ENCODE measurements at places on chromosomes 11 and 22. TPM values are rescaled to one million over a fixed set of nuclear protein-coding genes. Genes with fewer than 3 reads are reported as not detected.
A peak's percentile ranks its signal among the peaks of the same experiment; 100 is the strongest.

- peak; percentile 46 for DNase-seq
Measured at GRCh38 chr22:19713650-19714311, 522 bp upstream of the SEPTIN5 start.

DNA sequence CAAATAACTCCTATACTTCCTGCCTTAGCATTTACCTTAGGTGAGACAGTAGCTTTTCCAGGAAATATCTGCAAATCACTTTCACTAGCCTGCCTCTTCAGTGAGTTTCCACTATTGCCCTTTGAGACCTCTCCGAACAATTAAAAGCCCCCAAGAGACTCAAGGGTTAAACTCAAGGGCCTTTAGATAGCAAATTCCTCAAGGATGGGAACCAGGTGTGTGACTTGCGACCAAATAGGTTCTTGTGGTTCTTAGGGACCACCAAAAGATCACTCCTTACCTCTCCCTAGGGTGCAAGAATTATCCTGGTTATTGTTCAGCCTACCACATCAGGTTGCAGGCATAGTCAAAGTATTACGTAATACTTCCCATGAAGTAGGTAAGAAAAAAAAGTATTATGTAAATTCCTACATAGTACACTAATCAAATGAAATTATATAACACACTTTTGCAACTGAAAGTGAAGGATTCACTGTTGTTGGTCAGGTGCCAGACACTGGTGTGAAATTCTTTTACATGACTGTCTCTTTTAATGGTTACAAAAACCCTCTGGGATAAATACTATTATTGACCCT is 1.4 kb upstream of the RDX start:
- DNase-seq = no peak

The KCTD14 gene
- total RNA-seq = 12.8 TPM

The PDE2A gene
- total RNA-seq = not detected

DNA sequence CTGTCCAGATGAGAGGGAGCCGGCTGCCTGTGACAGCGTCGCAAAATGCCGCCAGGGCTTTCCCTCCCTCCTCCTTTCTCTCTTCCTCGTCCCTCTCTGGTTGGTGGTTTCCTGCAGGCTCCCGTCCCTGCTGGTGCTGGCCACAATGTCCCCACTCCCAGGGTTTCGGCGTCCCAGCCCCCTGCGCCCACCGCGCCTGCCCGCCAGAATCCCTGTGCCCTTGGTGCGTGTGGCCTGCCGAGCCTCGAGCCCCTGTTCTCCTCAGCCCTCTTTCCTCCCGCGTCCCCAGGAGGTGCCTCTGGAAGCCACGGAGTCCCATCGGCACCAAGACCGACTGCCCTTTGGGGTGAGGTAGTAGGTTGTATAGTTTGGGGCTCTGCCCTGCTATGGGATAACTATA is 37.9 kb upstream of the PPARA start:
- no peak for DNase-seq

The YPEL1 gene
- 0.07 TPM for total RNA-seq

The SERHL2 gene
- 1.9 TPM for total RNA-seq

GRCh38 chr22:35648066-35649025 is at the start of gene APOL6:
Gene APOL6, plus strand, starts transcription at chr22:35648446. Its CDS starts 7,980 bp downstream, at chr22:35656426.
- peak; percentile 28 for DNase-seq

The FGF19 gene
- not detected for total RNA-seq

DNA sequence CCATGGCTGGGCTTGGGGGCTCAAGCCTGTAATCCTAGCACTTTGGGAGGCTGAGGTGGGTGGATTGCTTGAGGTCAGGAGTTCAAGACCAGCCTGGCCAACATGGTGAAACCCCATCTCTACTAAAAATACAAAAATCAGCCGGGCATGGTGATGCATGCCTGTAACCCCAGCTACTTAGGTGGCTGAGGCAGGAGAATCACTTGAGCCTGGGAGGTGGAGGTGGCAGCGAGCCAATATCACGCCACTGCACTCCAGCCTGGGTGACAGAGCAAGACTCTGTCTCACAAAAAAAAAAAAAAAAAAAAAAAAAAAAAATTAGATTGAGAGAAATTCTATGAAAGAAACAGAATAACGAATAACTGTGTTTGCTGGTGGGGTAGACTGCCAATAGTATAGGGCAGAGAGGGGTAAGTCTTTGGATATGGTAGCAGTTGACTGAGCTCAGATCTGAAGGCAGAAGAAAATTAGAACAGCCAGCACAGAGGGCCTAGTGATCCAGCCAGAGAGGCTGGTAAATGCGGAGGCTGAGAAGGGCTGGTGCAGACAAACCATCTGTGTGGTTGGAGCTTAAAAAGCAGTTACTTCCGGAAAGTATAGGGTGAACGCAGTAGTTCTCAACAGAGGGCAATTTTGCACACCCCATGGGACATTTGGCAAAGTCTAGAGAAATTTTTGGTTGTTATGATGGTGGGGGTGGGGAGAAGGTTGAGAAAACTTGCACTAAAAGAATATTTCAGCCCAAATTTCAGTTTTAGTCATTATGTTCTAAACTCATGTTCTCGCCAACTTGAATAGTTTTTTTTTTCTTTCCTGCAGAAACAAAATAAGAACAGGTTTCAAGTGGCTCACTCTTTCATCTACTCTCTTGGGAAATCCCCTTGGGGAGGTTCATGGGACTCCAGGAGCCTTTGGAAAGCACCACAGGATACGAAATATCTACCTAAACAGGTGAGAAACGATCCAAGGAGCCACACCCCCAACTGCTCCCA is 1.6 kb upstream of the HORMAD2 start:
- no peak for DNase-seq

- no peak for DNase-seq
Measured at GRCh38 chr11:121898903-121899302, 217.1 kb downstream of the BLID start.

The GRIA4 gene
- total RNA-seq = not detected

- no peak for DNase-seq
Measured at GRCh38 chr11:92854952-92855351, 114.5 kb upstream of the MTNR1B start.
